ENCODE measurements at places on chromosomes 11 and 22.

- peak; percentile 85 for DNase-seq
Observed at GRCh38 chr11:84969103-84969502, 658.0 kb downstream of the DLG2 start.

GRCh38 chr22:41772198-41772597 lies 28.3 kb upstream of the CCDC134 start:
- no peak for DNase-seq

GRCh38 chr11:12901272-12901671 lies 107.8 kb upstream of the RASSF10 start:
- peak; percentile 36 for DNase-seq

- no peak for DNase-seq
Observed at GRCh38 chr22:23774114-23774921, 1.7 kb downstream of the MMP11 start.

DNA sequence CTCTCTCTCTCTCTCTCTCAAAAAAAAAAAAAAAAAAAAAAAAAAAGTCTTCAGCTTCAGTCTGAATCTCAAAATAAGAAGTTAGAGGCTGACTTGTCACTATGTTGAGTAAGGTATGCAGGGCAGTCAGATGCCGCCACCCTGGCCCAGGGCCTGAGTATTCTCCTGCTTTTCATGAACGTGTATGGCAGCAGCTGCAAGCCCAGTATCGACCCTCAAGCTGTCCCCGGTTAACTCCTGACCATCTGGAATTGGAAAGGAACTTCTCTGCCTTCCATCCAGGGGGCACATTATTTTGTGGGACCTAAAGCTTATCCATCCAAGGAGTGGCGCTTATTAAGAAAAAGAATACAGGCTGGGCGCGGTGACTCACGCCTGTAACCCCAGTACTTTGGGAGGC lies 11.4 kb downstream of the MRGPRD start:
- no peak for DNase-seq

- DNase-seq, result peak; percentile 50
Observed at GRCh38 chr11:118998822-118999221, 884 bp downstream of the CENATAC start.

- no peak for DNase-seq
Observed at GRCh38 chr11:75536786-75537641, 11.3 kb upstream of the GDPD5 start.

- DNase-seq, result no peak
Observed at GRCh38 chr11:93481279-93481678, 61.9 kb downstream of the SMCO4 start.

Measured in fibroblast of skin of back (primary cell).